ENCODE measurements at places on chromosomes 7 and 10. TPM values are rescaled to one million over a fixed set of nuclear protein-coding genes. Genes with fewer than 3 reads are reported as not detected.

Gene AKR1C4
- total RNA-seq = not detected

DNA sequence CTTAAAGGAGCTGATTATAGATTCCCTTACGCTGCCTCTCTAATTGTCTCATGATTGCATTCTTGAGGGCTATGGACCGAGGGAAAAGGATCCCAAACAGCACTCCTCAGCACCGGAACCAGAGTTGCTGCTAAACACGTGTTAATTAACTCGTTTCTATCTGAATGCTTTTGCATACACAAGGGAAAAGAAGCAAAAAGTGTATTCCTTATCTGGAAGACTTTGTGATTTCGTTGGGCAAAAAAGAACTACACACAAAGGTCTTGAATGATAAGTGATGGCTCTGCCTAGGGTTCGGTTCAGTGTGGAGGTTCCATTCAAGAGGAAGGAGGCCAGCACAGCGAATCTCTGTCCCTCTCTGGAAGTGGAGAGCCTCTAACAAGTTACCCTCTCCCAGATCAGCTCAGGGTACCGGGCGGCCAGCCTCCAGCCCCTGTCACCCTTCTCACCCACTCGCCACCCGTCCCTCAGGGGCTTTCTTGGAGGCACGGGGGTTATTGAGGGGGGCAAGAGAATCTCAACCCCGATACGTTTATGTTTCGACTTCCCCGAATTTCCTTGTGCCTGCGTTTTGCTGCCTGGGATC lies 515 bp upstream of the SLC4A2 start:
- DNase-seq = no peak

DNA sequence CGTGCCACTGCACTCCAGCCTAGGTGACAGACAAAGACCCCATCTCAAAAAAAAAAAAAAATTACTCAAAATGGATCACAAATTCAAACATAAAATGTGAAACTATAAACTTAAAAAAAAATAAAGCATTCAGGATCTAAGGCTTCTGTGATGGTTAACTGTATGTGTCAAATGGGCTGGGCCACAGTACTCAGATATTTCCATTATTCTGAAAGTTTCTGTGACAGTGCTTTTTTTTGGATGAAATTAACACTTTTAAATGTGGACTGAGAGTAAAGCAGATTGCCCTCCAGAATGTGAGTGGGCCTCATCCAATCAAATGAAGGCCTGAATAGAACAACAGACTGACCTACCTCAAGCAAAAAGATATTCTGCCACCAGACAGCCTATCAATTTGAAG lies 26.0 kb downstream of the ARHGAP12 start:
- no peak for DNase-seq

GRCh38 chr10:125868372-125868975 lies 12.6 kb downstream of the DHX32 start:
- DNase-seq = peak; percentile 59

DNA sequence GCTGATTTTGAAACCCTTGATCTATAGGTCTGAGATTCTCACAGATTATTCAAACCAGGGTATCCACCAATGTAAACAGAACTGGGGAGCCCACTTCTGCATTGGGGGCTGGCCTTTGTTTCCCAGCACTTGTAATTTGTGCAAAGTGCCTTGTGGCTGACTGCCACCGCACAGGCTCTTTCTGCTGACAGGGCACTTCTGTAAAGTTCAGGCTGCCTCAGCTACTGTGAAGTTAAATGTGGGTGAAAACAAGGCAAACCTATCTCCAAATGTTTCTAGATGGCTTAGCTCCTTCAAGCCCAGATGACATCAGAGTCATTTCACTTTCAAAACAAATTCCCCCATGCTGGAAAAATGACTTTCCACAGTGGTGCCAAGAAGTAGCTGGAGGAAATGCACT lies 54.7 kb downstream of the GRID1 start:
- DNase-seq = no peak

DNA sequence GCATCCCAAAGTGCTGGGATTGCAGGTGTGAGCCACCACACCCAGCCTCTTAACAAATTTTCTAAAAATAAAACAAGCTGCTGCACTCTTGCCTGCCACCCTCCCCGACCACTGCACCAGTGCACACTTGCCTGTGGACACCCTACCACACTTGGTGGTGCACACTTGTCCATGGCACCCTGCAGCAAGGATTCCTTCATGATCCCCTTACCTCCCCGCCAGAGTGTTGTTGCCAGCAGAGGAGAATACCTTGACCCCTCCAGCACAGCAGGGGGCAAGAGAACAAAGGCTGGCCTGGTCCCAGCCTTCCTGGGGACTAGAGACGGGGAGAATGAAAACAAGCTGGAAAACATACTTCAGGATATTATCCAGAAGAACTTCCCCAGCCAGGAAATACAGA lies 65.9 kb upstream of the KCND2 start:
- no peak for DNase-seq

Gene STEAP4
- total RNA-seq = 0.15 TPM

- no peak for DNase-seq
These were observed 8.1 kb upstream of the CROT start for GRCh38 chr7:87337331-87337730.

Gene SH2B2
- total RNA-seq = 11.8 TPM

GRCh38 chr10:125687507-125688185 lies 4.7 kb upstream of the TEX36 start:
- DNase-seq = no peak

- DNase-seq = no peak
These were observed 1158.4 kb upstream of the AUTS2 start for GRCh38 chr7:68439897-68440296.

- DNase-seq = no peak
These were observed 110.4 kb downstream of the CUX1 start for GRCh38 chr7:101927802-101928201.

DNA sequence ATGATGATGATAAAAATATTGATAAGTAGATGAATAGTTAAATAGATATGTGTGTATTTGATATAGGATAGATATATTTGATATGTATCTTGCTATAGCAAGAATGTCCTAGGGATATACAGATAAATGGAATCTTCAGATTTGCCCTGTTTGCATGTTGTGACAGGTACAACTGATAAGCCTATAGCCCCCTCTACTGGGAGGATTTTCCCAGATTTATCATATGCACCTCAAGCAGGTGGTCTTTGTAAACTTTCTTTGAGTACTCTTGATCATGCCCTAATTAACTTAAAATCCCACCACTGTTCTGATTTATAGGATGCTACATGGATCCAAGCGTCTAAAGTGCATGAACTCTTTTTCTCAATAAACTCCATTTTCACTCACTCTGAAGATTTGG lies 1050.7 kb downstream of the SORCS3 start:
- DNase-seq = peak; percentile 3

Gene OR2A2
- total RNA-seq = not detected

DNA sequence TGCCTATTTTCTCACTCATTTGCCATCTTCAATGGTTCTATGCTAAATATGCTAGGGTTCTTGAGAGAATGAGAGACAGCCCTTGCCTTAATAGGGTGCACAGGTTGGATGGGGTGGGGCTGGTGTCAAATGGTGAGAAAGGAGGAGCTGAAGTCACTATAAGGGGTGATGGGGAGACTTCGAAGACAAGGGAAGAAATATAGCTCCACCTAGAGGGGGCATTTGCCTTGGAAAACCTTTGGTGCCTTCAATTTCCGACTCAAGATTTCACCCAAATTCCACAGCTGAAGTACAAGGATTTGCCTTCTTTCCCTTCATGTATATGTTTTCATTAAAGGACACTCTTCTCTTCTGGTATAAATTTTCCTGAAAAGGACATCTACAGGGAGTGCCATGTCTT lies 5.6 kb downstream of the PTN start:
- no peak for DNase-seq

- no peak for DNase-seq
These were observed 240.7 kb downstream of the COBL start for GRCh38 chr7:51075681-51076580.

Gene OPN1SW
- total RNA-seq = not detected

Gene PNLIPRP1
- 1.6 TPM for total RNA-seq

- no peak for DNase-seq
These were observed 137.2 kb upstream of the IGFBP3 start for GRCh38 chr7:46058086-46058823.

- DNase-seq = no peak
These were observed 211.0 kb downstream of the LRRN3 start for GRCh38 chr7:111301891-111302290.

Gene LRRC18
- not detected for total RNA-seq

Gene MALRD1
- total RNA-seq = not detected

- no peak for DNase-seq
These were observed 6.1 kb downstream of the SMARCD3 start for GRCh38 chr7:151242159-151243044.

- DNase-seq = no peak
These were observed 69.5 kb downstream of the RAPGEF5 start for GRCh38 chr7:22287412-22287811.

GRCh38 chr10:85048644-85049043 lies 720.3 kb downstream of the CCSER2 start:
- no peak for DNase-seq

DNA sequence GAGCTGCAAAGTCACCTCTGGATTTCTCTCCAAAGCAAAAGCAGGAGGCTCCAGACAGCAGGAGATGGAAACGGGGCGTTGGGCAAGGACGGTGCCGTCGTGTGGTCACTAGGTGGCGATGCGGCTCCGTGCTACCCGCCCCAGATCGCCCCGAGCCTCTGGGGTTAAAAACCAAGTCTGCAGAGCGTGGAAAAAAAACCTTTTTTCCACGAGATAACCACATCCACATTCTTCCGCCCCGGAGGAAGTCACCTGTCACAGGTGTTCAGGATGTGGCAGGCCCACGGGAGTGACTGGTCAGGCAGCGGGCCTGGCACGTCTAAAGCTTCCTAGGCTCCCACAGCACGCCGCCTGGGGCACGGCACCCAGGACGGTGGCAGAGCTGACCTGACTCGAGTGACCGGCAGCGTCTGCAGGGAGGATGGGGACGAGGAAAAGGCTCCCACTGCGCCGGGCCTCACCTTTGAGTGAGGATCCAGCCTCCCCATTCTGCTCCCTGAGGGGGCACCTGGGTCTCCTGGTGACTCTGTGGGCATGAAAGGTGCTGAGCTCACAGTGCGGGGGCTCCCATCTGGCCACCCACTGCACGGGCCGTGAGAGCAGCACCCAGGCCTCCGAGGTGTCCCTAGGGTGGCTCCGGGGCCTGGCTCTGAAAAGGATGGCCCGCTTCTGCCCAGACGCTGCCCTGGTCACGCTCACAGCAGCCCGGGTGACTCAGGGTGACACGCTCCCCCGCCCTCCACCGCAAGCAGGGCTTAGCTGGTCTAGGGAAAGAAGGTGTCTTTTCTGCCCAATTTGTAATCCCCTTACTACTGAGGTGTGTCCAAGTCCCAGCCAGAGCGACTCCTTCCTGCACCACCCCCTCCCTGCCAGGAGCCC lies 71.3 kb upstream of the TNRC18 start:
- peak; percentile 48 for DNase-seq

GRCh38 chr10:49596493-49596809 lies 13.7 kb upstream of the SLC18A3 start:
- no peak for DNase-seq

Gene METTL2B
- total RNA-seq = 45.7 TPM

Gene AUTS2
- 0.93 TPM for total RNA-seq

Measured in HCT116 (cell line).